Activated CD4-positive, alpha-beta memory T cell treated with anti-CD3 and anti-CD28 coated beads for 36 hours (primary cell): ENCODE measurements at places on chromosomes 5 and 9.

DNA sequence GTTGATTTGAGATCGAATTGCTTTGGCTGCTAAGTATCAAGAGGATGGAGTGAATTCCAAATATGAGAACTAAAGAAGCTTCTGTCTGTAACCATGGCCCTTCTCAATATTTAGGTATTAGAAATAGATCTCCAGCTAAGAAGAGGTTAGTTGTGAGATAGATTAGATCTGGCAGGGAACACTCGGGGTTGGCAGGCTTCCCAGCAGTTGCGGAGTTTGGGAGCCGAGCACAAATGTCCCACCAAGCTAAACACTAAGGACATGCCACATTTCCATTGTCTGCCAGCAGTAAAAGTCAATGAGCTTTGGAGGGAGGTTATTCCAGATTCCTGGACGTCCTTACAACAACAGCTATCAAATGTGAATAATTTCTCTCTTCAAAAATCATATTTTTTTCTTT lies 85.8 kb downstream of the TAF11L14 start:
- no peak for DNase-seq

GRCh38 chr9:86774116-86774515 lies 173.2 kb downstream of the GAS1 start:
- no peak for DNase-seq

DNA sequence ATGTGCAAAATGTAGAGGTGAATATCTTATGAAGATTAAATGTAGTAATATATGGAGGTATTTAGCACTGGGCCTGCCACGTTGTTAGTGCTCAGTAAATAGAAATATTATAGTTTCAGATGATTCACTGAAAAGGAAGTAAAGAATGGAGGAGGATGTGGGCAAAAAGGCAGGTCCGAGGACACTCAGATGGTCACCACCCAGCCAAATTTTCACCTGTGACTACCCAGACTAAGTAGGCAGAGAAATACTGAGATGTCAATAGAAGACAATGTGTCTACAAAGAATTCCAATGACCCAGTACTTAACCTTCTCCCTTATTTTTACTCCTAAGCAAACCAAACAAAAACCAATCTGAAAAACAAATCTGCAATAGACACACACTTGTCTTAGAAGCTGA lies 70.3 kb upstream of the ATP10B start:
- no peak for DNase-seq

GRCh38 chr5:57249265-57249874 lies 75.5 kb downstream of the GPBP1 start:
- DNase-seq, result no peak

DNA sequence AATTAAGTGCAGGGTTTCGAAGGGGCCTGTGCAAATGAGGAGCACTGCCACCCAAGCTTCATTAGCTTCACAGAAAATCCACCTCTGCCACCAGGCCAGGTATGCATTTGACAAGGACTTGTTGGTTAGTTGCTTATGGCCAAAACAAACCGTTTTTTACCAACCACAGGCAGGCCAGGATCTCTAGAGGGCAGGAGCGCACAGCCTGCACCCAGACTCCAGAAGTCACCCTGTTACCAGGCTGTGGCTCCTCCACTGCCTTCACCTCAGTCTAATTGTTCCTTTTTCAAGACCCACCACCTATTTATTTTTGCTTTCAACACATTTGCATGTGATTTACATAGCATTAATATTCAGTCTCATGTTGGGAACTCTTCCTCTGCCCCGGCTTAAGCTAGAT lies 78.3 kb upstream of the HSPA9 start:
- DNase-seq, result peak; percentile 20

- no peak for DNase-seq
These were observed 127.2 kb upstream of the CXCL14 start for GRCh38 chr5:135705941-135706466.
